Natural killer cell (primary cell): ENCODE measurements at places on chromosomes 13 and 19.

GRCh38 chr13:21050288-21051197 is 10.8 kb downstream of the LATS2 start:
- no peaks in the 10 kb centered on the region for H3K27me3 ChIP-seq
- H3K4me1 ChIP-seq: peaks cover 18% of the 10 kb centered on the region
- no peaks in the 10 kb centered on the region for H3K36me3 ChIP-seq

DNA sequence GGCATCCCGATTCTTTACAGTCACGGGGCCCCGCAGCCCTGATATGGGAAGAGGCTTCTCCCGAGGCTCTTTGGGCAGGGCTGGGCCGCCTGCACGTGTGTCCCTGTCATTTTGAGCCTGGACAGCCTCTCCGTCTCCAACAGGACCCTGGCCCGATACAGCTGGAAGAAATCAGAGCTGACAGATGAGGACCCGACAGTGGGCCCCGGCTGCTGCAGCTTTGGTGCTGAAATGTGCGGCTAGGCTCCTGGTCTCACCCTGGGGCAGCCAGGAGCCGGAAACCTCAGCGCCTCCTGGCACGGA is 3.2 kb downstream of the PIAS4 start:
- no peak overlapping the region for H3K27ac ChIP-seq
- peaks cover 29% of the 10 kb centered on the region for H3K36me3 ChIP-seq
- DNase-seq: no peak
- no peaks in the 10 kb centered on the region for H3K27me3 ChIP-seq
- H3K4me1 ChIP-seq: peaks cover 61% of the 10 kb centered on the region

- H3K27ac ChIP-seq: no peak overlapping the region
- no peak for DNase-seq
- H3K36me3 ChIP-seq: no peaks in the 10 kb centered on the region
- H3K27me3 ChIP-seq: peaks cover 4% of the 10 kb centered on the region
- no peaks in the 10 kb centered on the region for H3K4me1 ChIP-seq
Observed at GRCh38 chr19:5434970-5435641, 20.1 kb upstream of the ZNRF4 start.

- no peak overlapping the region for H3K27ac ChIP-seq
- H3K27me3 ChIP-seq: no peaks in the 10 kb centered on the region
- no peaks in the 10 kb centered on the region for H3K4me1 ChIP-seq
- DNase-seq: no peak
- H3K4me3 ChIP-seq: no peak overlapping the region
Observed at GRCh38 chr13:20658451-20659040, 45.0 kb upstream of the IL17D start.

DNA sequence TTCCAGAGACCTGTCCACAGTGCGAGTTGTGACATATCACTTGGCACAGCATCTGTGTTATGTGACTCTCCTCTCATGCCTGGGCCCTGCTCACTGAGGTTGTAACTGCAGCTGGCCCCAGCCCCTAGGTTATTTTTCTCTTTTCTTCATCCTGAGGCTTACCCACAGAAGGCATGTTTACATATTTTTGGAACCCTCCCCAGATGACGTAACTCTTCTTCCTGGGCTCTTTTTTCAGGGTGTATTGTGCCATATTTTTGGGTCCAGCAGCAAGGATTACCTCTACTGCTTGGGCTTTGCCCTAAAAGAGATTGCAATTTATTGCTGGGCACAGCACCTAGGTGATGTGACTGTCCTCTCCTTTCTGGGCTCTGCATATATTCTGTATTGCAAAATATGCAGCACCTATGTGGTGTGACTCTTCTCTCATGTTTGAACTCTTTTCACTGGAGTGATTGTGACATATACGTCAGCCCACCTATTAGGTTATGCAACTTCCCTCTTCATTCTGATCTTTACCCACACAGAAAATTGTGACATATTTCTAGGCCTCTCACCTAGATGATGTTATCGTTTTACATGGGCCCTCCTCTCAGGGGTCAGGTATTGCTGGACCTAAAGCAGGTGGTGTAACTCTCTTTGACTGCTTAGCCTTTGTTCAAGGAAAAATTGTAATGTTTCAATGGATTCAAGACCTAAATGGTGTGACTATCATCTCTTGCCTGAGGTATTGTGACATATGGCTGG is 64.5 kb upstream of the ZNF724 start:
- no peak for DNase-seq
- no peak overlapping the region for H3K4me3 ChIP-seq
- H3K4me1 ChIP-seq: no peaks in the 10 kb centered on the region
- no peak overlapping the region for H3K27ac ChIP-seq

DNA sequence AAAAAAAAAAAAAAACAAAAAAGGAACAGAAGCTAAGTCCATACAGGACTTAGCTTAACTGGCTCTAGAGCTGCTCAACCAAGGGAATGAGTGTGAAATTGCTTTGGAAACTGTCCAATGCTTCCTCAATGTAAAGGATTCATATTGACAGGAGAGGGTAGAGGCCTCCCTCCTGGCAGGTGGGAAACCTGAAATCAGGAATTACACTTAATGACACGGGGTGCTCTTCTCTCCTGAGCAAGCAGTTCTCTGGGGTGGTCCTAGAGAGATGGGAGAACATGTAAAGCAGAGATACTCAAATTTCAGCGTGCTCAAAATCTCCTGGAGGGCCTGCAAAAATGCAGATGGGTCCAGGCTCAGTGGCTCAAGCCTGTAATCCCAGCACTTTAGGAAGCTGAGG is 3.6 kb upstream of the MAG start:
- H3K27ac ChIP-seq: no peak overlapping the region
- H3K4me3 ChIP-seq: no peak overlapping the region
- no peaks in the 10 kb centered on the region for H3K4me1 ChIP-seq

GRCh38 chr13:101655435-101655834 is 203.0 kb downstream of the ITGBL1 start:
- no peak for DNase-seq
- H3K27ac ChIP-seq: no peak overlapping the region
- H3K4me1 ChIP-seq: no peaks in the 10 kb centered on the region
- H3K36me3 ChIP-seq: no peaks in the 10 kb centered on the region
- no peak overlapping the region for H3K4me3 ChIP-seq
